ENCODE measurements at places on chromosomes 3 and 15. TPM values are rescaled to one million over a fixed set of nuclear protein-coding genes. Genes with fewer than 3 reads are reported as not detected.
A peak's percentile ranks its signal among the peaks of the same experiment; 100 is the strongest.

DNA sequence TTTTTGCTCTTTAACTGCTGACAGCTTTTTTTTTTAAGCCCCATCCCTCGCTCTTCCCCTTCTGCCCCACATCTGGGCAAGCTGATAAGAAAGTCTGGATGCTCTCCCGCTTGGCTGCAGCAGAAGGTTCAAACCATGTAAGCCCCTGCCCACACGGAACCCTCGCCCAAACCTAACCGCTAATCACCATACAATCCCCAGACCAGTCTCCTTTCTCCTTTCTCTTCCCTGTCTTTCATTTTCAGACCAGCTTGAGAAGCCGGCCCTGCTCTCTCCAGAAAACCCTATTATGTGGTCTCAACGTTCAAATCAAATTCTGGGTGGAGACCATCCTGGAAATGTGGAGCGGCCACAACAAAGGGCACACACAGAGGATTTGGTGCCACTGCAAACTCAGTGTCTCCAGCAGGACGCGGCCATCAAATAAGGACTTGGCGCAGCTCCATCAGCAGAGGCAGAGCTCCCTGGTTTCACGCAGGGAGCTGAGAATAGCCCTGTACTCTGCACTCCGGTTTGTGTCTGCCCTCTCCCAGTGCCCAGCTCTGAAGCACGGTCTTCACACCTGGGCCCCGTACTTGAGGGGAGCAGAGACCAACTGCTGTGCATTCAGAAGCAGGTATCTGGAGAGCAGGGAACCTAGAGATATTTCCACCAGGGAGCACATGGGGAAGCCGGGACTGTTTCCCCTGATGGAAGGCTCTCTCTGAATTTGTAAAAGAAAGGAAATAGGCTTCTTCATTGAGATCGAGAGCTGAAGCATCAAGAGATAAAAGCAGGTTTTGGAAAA, 92.6 kb downstream of the XXYLT1 start:
- no peak for DNase-seq

DNA sequence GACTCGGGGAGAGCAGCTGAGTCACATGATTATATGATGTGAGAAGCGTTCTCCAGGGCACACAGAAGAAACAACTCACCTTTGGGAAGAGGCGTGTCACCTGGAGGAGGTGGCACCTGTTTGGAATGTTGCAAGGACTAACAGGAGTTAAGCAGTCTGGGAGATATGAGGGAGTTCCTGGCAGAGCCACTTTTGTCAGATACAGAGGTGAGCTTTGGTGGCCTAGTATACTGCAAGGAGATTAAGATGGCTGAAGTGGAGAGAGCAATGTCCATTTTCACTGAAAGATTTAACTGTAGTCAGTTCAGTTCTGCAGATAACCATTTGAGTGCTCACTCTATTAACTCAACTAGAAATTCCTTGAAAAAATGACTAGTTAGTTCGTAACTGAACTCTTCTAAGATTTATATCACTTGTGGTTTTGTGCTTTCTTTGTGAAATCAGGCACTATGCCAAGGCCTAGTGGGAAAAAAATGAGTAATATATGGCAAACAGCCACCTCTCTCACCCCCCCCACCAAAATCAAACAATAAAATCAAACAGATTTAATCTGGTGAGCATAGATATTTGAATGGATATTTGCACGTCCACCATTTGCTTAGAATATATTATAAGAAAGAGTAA, 61.3 kb downstream of the CRYBG3 start:
- DNase-seq = peak; percentile 12

GRCh38 chr3:123687286-123687685, 102.4 kb upstream of the HACD2 start:
- DNase-seq = no peak

- DNase-seq = no peak
These were observed 64.6 kb downstream of the STAC start for GRCh38 chr3:36444909-36445308.

The HIGD2B gene
- total RNA-seq = 0.30 TPM

Measured in activated T-cell treated with anti-CD3 and anti-CD28 coated beads, Interleukin-2, amount 50 U/mL, for 72 hours (primary cell).